Activated B cell treated with CpG ODN at 0.5 μM for 24 hours (primary cell): ENCODE measurements at places on chromosomes 6 and 20. TPM values are rescaled to one million over a fixed set of nuclear protein-coding genes. Genes with fewer than 3 reads are reported as not detected.

SOX18 gene
- not detected in 2 replicates for total RNA-seq

KIF13A gene
- total RNA-seq, result 13.1 and 14.1 TPM in 2 replicates

WFDC10A gene
- not detected in 2 replicates for total RNA-seq

DNA sequence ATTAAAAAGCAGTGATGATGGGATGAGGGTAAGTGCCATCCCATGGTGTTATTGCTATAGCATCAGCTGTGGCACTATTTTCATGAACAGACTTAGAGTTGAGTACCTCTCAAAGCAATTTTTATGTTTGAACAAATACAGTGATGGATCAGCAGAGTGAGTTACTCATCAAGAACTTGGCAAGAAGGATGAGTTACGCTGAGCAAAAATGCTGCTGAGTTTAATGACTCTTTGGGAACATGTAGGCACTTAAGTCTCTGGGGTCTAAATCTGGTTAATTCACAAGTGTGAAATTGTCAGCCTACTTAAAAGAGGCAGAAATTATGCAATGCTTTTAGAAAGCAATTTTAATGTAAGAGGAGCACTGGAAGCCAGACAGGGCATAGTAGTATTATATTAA lies 78.5 kb upstream of the AHI1 start:
- peaks cover 11% of the 10 kb centered on the region for H3K4me1 ChIP-seq
- DNase-seq, result no peak
- no peaks in the 10 kb centered on the region for H3K27me3 ChIP-seq

GRCh38 chr6:34953061-34954025 lies 64.3 kb downstream of the ANKS1A start:
- H3K36me3 ChIP-seq, result no peaks in the 10 kb centered on the region
- no peaks in the 10 kb centered on the region for H3K27me3 ChIP-seq
- H3K4me3 ChIP-seq, result no peak overlapping the region
- peaks cover 20% of the 10 kb centered on the region for H3K4me1 ChIP-seq
- no peak overlapping the region for H3K27ac ChIP-seq

- H3K36me3 ChIP-seq, result no peaks in the 10 kb centered on the region
- no peak overlapping the region for H3K27ac ChIP-seq
- DNase-seq, result no peak
Observed at GRCh38 chr6:22036275-22036674, 260.6 kb downstream of the PRL start.
